Fibroblast of skin of right quadriceps (primary cell): ENCODE measurements at places on chromosomes 5 and 9.

- peak; percentile 82 for DNase-seq
These were observed 47.9 kb upstream of the FKTN start for GRCh38 chr9:105510024-105510423.

- no peak for DNase-seq
These were observed 317.0 kb downstream of the NSG2 start for GRCh38 chr5:174362514-174362913.

DNA sequence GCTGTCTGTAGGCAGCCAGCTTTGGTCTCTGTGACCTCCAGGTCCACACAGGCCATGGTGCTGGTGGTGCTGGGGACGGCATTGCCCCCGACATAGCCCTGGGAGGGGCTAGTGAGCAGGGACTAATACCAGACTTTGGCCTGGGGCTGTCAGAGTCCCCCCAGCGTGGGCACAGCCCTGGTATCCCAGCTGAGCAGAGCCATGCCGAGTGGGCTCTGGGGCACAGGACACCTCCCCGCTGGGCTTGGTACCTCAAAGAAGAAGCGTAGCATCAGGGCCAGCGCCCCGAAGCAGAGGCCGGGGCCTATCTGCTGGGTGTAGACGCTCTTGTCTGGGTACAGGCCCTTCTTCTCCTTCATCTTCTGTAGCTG, 9.5 kb downstream of the MYMK start:
- no peak for DNase-seq

GRCh38 chr9:137049544-137050449, 3.8 kb upstream of the NPDC1 start:
- DNase-seq: no peak

DNA sequence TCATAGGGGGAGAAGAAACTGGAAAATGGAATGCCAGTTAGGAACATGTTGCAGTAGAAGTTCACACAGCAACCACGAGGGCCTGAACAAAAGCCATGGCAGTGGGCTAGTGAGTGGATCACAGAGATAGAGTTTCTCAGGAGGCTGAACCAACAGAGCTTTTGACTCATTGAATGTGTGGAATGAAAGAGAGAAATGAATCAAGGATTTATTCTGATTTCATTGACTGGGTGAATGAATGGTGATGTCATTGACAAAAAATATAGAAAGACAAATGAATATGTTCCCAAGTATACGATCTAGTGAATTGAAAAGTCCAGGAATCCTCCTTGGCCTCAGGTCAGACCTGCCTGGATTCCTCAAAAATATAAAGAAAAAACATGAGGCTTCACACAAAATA, 99.2 kb downstream of the ZNF462 start:
- DNase-seq: peak; percentile 31

DNA sequence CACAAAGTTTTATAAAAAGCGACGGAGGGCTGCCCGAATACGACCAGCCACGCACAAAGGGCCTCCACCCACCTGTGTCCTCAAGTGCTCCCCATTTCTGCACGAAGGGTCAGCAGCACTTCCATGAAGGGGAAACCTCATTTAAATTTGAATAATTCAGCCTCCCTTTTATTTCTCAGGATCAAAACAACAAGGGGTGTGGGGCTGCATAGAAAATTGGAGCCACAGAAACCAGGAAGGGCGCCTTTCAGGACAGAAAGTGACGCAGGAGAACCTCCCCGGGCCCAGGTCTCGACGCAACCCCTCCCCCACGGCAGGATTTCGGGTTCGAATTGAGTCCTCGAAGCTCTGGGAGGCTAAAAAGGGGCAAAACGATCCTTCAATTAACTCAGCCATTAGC, 2.1 kb downstream of the NRARP start:
- no peak for DNase-seq

GRCh38 chr5:142826741-142827492, 56.7 kb downstream of the ARHGAP26 start:
- peak; percentile 72 for DNase-seq

GRCh38 chr9:97985058-97985861, 2.1 kb downstream of the ANP32B start:
- DNase-seq: peak; percentile 26

DNA sequence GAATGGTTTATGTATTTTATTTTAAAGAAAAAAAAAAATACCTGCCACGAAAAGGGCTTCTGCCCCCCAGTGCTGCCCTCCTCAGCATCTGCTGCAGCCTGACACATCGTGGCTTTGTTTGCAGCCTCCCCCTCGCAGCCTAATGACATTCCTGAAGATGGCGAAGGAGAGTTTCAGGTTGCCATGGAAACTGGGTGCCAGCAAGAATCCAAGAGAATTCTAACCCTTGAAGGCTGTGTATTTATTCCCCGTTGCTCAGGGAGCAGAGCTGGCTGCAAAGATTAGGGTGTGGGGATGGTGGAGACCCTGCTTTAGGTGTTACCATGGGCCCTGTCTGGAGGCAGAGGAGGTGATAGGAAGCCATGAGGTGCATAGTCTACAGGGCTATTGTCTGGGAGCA, 126.6 kb downstream of the NSG2 start:
- no peak for DNase-seq

GRCh38 chr9:10268531-10269485, 344.0 kb downstream of the PTPRD start:
- peak; percentile 52 for DNase-seq

- no peak for DNase-seq
These were observed 33.0 kb downstream of the LARP1 start for GRCh38 chr5:154788212-154788611.
